NCI-H460 (cell line): ENCODE measurements at places on chromosomes 11 and 22. TPM values are rescaled to one million over a fixed set of nuclear protein-coding genes. Genes with fewer than 3 reads are reported as not detected.

Gene OR10A2
- total RNA-seq = not detected in 2 replicates

Gene TEX54
- not detected in 2 replicates for total RNA-seq

Gene SCN3B
- total RNA-seq = 0.09 and 0.15 TPM in 2 replicates

Gene RIBC2
- total RNA-seq = 0.72 and 1.1 TPM in 2 replicates

Gene RFPL3
- not detected in 2 replicates for total RNA-seq

Gene CATSPER1
- total RNA-seq = not detected in 2 replicates

Gene OR56B4
- not detected in 2 replicates for total RNA-seq
